LHCN-M2 (cell line): ENCODE measurements at places on chromosomes 1 and 21. TPM values are rescaled to one million over a fixed set of nuclear protein-coding genes. Genes with fewer than 3 reads are reported as not detected.

The CD244 gene
- not detected in 2 replicates for total RNA-seq

The CELA2A gene
- not detected in 2 replicates for total RNA-seq

The CA14 gene
- not detected in 2 replicates for total RNA-seq

The AGMAT gene
- 2.6 and 3.7 TPM in 2 replicates for total RNA-seq

The GSTM1 gene
- 1.1 and 1.2 TPM in 2 replicates for total RNA-seq

The SMPDL3B gene
- total RNA-seq, result not detected in 2 replicates

The FAM72C gene
- total RNA-seq, result 0.13 and 1.8 TPM in 2 replicates

The GALE gene
- 65.3 and 67.6 TPM in 2 replicates for total RNA-seq

The KCNJ6 gene
- total RNA-seq, result 12.9 and 18.9 TPM in 2 replicates

The TRIM67 gene
- not detected in 2 replicates for total RNA-seq

The FCMR gene
- not detected in 2 replicates for total RNA-seq

The GREM2 gene
- total RNA-seq, result 0.06 and 0.13 TPM in 2 replicates

The TSPEAR gene
- not detected in 2 replicates for total RNA-seq

DNA sequence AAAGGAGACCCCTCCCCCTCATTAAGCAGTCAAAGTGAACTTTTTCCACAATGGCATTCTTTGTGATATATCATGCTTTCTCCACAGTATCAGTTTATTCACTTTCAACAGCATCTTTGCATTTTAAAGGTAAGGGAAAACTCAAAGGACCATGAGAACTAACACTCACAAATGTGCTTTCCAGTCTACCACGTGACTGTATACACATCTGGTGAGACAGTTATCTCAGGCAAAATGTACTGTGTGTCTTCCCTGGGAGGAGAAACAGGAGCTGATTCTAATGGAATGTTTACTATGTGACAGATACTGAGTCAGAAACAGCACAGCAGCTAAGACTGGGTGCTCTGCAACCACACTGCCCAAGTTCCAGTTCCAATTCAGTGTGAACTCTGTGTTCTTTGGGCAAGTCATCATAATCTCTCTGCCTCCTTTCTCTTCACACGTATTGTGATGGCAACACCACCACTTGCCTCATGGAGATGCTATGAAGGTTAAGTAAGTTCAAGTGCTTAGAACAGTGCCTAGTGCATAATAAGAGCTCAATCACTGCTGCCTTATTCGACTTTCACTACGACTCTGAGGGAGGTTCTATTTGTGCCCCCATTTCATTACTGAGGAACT is 79.0 kb downstream of the SLC45A1 start:
- DNase-seq, result peak; percentile 100

DNA sequence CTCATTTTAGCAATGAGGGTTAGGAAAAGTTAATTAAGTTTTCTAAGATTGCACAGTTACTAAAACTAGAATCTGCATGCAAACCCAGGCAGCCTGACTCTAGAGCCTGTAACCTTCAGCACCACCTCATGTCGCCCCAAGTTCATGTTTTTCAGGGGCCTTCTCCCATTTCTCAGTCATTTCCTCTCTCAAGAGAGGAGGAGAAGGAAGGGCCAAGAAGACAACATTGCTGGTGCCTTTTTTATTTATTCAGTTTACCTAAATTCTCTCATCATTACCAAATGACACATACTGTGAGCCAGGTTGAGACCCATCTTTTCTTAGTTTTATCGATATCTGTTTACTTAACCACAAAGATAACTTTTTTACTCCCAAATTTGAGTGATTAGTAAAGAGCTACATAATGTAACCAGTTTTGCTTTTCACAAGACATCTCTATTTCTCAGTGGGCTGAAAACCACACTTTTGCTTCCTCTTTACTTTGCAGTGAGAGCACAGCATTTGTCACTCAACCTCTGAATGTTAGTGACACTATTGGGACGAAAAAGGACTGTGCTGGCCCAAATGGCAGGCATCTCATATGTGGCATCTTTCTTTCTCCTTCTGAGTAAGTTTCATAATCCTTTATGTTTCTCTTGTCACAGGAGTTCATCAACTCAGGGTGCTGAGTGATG is at the start of gene CD101:
Gene CD101, plus strand, starts transcription at position 507 of the 674 bp plus-strand sequence. Its CDS starts 58 bp downstream, at position 565.
- no peak for DNase-seq

DNA sequence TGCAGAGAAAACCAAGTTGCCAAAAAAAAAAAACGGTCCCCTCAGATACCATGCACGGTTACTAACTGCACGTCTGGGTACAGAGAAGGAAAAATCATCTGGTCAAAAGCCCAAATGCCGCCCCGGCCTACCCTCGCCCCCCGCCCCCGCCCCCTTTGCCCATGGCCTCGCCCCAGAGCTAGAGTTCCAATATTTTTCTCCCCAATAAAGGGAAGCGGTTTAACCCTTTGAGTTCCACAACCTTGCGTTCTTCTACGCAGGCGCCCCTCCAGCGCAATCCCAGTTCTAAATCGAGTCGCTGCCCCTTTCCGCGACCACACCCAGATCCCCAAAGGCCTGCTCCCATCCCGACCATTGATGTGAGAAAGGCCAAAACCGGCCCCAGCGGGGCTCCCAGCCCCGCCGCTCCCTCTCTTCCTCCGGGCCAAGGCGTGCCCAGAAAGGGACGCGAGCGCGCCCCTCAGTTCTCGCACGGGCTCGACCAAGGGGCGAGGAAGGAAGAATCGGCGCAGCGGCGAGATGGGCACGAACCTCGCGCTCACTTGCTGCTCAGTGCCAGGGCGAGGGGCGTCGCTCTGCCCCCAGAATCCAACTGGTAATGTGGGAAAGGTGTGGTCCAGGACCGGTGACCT is 797 bp downstream of the WDR47 start:
- DNase-seq, result peak; percentile 47

DNA sequence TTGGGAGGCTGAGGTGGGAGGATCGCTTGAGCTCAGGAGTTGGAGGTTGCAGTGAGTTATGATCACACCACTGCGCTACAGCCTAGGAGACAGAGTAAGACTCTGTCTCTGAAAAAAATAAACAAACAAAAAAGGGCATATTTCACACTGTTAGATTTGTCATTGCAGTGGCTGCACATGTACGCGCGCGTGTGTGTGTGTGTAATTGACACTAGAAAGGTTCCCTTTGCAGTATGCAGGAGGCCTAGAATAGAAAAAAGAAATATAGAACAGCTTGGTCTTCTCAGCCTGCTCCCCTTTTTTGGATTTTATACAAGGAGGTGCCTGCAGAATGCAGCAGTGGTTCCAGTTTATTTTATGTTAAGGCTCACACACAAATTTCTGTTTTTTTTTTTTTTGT is 8.6 kb downstream of the MACO1 start:
- no peak for DNase-seq

DNA sequence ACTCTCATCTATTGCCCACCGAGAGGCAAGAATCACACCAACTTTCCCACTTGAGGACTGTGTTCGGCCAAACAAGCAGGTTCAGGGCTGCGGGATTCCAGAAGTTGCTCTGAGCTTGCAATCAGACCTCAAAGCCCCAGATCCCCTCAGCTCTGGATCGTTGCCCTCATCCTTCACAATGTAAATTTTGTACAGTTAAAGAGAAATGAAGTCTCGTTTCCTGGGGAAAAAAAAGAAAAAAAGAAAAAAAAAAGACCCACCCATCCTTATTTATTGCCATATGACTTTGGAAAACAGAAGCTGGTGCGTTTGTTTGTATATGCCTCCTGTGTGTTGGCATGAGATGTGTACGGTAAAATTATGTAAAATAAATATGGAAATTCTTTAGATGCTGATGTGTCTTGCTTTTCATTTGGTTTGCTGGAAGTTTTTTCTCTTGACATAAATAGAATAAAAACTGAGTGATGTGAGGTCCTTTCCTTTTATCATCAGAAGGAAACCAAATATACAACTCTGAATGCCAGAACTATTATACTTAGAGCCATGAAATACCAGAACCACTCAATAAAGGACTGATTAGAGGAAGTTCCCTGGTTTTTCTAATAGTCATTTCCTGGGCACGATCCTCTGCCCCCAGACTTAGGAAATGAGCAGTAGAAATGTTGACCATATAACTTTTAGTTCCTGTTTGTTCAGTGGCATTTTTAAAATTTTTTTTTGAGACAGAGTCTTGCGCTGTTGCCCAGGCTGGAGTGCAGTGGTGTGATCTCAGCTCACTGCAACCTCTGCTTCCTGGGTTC is 48.7 kb downstream of the LHX4 start:
- DNase-seq, result no peak

DNA sequence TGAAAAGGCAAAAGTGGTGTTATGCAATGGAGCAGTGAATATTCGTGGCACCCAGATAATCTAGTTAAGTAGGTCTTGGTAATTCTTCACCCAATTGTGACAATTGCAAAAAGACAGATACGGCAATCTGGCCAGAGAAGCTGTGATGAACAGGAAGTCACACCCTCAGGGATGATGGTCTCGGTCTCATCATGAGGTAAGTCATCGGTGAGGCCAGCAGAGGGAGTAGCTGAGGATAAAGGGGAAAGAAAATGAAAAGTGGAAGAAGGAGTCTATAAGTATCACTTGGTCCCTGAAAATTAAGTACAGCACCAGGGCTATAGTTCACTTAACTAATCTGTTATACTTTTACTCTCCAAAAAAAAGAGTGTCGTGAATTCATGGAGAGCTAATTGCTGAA is 258.8 kb upstream of the NCAM2 start:
- DNase-seq, result no peak

GRCh38 chr1:175504875-175505555 is 238.4 kb downstream of the TNR start:
- DNase-seq, result no peak

GRCh38 chr1:200290010-200290685 is 119.7 kb downstream of the ZNF281 start:
- DNase-seq, result peak; percentile 12

GRCh38 chr1:41641475-41641814 is 157.0 kb upstream of the EDN2 start:
- DNase-seq, result no peak

GRCh38 chr1:51627672-51628071 is 10.8 kb downstream of the OSBPL9 start:
- DNase-seq, result peak; percentile 57

GRCh38 chr1:157566484-157567300 is 14.4 kb upstream of the FCRL5 start:
- DNase-seq, result no peak

- DNase-seq, result no peak
Observed at GRCh38 chr1:244801246-244801645, 34.2 kb upstream of the COX20 start.

GRCh38 chr1:161480381-161481035 is 24.7 kb upstream of the FCGR2A start:
- DNase-seq, result no peak

DNA sequence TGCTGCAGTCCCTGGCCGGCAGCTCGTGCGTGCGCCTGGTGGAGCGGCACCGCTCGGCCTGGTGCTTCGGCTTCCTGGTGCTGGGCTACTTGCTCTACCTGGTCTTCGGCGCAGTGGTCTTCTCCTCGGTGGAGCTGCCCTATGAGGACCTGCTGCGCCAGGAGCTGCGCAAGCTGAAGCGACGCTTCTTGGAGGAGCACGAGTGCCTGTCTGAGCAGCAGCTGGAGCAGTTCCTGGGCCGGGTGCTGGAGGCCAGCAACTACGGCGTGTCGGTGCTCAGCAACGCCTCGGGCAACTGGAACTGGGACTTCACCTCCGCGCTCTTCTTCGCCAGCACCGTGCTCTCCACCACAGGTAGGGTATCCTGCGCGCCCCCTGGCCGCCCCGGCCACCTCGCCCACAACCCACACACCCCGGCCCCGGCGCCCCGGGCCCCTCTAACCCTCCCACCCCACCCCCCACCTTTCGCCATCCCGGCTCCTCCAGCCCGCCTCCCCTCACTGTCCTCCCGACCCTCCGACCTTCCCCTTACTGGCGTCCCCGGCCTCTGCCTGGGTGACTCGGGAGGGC is 352 bp downstream of the KCNK1 start:
- DNase-seq, result no peak

DNA sequence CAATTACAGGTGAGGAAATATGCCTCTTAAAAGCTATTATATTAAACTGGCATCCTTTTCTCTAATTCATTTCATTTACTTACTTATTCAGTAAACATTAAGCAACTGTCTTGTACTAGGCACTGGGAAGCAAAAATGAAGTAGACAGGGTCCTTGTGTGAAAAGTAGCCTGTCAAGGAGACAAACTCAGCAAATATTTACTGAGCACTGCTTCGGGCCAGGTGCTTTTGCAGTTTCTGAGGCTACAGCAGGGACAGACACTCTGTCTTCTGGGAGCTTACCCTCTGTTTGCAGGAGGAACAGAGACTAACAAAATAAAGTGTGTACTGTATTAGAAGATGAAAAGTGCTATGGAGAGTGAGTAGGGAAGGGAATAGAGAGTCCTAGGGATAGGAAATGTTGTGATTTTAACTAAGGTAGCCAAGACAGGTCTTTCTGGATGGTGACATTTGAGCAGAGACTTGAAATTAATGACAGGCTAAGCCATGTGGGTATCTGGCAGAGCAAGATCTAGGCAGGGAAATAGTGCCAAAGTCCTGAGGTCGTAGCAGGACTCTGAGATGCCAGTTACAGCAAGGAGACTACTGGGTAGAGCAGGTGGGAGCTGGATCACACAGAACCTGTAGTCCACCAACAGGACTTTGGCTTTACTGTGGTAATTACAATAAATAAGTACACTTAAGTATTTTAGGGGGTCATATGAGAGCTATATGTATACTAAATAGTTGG is 133.0 kb downstream of the ITSN1 start:
- no peak for DNase-seq
